ENCODE measurements at places on chromosomes 6 and 20.

DNA sequence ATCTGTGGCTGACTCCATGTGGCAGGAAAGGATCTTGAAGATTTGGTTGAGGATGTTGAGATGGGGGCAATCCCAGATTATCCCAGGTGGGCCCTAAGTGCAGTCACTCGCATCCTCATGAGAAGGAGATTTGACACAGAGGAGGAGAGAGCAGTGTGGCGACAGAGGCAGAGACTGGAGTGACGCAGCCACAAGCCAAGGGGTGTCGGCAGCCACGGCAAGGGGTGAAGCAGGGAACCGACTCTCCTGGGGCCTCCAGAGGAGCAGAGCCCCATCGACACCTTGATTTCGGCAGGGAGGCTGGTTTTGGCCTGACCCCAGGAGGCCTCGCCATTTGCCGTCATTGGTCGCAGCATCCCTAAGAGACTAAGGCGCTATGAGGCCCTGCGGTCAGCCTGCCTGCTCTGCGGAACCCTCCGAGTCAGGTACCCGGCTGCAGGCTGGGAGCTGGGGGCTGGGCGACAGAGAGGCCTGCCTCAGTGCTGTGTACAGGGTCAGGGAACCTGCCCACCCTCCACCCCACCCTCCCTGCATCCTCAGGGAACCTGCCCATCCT is 12.5 kb downstream of the EEF1A2 start:
- DNase-seq, result no peak

DNA sequence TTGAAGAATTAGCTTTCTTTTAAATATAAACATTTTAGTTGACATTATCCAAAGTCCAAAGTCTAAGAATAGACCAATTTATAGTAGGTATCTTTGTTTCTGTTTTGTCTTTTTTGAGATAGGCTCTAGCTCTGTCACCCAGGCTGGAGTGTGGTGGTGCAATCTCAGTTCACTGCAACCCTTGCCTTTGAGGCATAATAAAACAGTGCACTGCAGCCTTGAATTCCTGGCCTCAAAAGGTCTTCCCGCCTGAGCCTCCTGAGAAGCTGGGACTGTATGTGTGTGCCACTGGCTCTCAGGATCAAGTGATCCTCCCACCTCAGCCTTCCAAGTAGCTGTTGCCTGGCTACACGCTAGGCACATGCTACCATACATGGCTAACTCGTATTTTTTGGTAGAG is 135.4 kb downstream of the REV3L start:
- no peak for DNase-seq

GRCh38 chr6:165487950-165488349 is 175.1 kb downstream of the PDE10A start:
- no peak for DNase-seq

GRCh38 chr6:126967296-126968005 is 151.0 kb upstream of the RSPO3 start:
- no peak for DNase-seq

DNA sequence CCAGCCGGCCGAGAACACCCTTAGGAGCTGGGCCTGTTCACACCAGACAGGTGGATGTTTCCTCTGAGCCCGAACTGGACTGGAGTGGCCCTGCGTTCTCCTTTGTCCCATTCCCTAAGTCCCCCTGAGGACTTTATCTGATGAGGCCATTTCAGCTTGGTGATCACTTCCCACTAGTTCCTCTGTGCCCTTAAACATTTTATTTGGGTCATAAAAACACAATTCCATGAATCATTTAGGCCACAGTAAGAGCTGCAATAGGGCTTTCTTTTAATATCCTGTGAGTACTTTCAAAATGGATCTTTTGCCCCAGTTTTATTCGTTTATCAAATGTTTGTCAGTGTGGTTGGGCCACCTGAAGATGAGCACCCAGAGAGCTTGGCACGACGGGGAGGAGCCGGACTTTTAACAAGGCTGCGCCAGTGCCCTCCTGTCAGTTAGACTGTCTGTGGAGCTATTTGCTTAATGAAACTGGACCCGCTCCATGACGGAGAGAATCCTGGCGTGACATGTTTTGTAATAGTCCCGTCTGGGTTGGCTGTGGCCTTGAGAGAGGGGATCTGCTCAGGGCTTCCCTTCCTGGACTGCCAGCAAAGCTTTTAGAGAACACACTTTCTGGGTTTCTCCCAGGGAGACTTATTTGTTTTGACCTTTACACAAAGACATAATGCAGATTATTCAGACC is 53.5 kb downstream of the ZDHHC14 start:
- DNase-seq, result no peak

GRCh38 chr20:39124064-39124463 is 161.9 kb downstream of the DHX35 start:
- DNase-seq, result no peak

GRCh38 chr6:6840831-6841291 is 252.3 kb downstream of the LY86 start:
- DNase-seq, result no peak

DNA sequence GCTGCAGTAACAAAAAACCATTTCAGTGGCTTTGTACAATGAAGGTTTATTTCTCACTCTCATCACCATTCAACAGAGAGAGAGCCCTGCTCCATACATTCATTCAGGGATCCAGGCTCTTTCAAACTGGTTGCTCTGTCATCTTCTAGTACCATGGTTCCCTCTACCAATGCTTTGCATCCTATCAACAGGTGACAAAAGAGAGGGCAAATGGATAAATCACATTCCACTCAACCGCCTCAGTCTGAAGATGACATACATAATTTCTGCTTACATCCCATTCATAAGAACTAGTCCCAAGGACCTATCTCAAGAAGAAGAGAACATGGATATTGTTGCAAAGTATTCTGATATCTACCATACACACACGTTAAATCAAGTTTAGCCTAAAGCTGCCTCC is 51.6 kb downstream of the IYD start:
- DNase-seq, result no peak

DNA sequence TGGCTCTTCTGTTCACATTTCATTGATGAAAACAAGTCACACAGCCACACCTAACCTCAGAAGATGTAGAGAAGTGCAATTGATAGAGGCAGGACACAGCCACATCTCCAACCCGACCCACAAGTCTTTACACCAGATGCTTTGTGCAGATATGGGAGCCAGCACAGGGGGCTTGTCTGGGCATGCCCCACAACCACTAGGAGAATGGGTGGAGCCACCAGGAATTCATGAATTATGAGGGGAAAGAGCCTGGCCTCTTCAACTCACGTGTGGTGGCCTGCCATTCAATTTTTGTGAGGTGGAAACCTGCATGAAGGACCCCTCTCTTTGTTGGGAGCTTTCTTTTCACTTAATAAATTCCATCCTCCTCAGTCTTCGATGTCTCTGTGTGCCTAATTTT is 79.1 kb downstream of the OGFRL1 start:
- DNase-seq, result no peak

GRCh38 chr6:134458857-134459657 is 141.1 kb upstream of the SGK1 start:
- no peak for DNase-seq

DNA sequence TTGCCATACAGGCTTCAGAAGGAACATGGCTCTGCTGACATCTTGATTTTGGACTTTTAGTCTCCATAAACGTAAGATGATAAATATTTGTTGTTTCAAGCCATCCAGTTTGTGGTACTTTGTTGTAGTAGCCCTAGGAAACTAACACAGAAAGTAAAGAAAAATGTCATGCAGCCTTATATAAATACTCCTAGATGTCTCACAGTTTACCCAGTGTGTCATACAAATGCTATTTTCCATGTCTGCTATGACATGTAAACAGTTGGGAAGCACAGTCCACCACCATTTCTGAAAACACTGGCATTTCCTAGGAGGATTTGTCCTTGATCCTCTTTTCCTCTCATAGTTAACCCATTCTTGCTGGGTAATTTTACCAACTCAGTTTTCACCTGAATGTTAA is 30.6 kb upstream of the ME1 start:
- no peak for DNase-seq

DNA sequence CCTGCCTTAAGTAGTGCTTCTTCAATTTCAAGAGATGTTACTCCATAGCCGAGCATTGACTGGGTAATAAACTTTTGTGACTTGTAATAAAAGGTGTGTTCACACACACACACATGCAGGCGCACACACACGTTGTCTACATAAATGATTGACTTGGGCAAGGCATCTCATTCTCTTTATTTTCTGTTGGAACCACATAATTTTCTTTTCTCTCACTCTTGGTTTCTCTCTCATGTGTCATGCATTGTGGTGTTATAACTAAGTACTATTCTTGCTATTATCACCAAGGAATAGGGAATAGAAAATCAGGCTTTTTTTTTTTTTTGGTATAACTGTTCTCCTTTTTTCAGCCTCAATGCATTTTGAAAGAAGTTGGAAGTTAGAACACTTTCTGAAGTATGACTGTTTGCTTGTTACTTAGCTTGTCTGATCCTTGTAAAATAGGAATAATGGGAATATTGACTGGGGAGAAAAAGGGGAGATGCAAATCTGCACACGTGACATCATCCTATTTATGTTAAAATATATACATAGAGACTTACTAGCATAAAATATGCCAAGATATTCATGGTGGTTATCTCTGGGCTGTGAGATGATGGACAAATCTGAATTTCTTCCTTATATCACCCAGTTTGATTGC is 26.1 kb upstream of the CD83 start:
- DNase-seq, result no peak

DNA sequence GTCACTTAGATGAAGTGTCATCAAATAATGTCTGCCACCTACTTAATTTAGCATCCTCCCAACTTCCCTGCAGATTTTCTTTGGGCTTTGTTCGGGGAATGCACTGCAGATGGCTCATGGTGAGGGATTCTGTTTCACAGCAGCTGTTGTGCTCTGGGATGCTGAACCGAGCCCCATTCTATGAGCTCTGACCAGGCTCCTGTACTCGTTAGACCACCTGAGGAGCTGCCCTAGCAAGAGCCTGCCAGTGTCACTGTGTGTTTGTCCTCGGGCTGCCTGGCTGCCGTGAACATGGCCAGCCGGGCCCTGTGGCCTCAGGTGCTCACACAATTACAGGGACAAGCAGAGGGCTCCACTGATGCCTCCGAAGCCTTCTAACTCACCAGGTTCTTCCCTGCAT is 238.8 kb upstream of the ECI2 start:
- DNase-seq, result no peak

- DNase-seq, result no peak
These were observed 64.8 kb downstream of the HCRTR2 start for GRCh38 chr6:55239099-55239498.

DNA sequence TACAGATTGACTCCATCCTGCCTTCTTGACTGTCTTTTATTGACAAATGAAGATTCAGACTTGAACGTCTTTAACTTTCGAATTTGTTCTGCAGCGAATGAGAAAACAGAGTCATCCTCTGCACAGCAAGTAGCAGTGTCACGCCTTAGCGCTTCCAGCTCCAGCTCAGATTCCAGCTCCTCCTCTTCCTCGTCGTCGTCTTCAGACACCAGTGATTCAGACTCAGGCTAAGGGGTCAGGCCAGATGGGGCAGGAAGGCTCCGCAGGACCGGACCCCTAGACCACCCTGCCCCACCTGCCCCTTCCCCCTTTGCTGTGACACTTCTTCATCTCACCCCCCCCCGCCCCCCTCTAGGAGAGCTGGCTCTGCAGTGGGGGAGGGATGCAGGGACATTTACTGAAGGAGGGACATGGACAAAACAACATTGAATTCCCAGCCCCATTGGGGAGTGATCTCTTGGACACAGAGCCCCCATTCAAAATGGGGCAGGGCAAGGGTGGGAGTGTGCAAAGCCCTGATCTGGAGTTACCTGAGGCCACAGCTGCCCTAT is 12.2 kb downstream of the BRD2 start:
- no peak for DNase-seq

DNA sequence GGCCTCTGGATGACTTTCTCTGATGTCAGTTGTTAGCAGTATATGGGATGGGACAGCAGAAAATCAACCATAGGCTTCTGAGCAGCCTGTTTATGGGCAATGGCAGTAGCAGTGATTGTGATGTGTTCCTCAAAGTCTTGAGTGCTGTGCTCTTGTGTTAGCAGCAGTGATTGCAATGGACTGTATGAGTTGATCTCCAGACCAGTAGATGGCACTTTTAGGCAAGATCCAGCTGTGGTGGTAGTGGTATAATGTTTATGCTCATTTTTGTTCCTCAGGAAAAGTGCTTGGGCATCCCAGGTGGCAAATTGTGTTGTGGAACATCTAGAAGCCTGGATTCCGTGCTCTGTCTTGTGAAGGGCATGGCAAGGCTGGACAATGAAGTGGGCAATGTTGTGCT is 181.6 kb upstream of the SYNCRIP start:
- DNase-seq, result no peak

DNA sequence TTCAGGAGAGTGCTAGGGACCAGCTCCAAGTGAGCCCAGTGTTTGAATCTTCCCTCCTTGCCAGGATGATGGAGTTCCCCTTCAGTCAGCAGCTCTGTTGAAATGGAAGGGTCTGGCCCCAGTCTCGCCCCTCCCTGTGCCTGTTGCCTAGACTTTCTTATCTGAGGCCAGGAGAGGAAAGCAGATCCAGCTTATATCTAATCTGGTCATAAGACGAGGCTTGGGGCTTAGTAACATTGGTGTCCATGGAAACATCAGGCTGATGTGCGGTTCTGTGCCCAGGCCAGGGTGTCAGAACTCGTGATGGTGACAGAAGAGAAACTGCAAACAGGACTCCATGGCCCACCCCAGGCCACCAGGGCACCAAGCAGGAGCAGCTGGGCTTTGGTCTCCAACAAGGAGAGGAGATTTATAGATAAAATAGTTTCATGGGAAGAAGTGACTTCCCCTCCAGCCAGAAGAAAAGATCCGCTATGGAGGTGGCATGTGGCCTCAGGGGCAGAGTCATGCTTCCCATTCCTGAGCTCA is 9.8 kb downstream of the MAS1L start:
- DNase-seq, result no peak

DNA sequence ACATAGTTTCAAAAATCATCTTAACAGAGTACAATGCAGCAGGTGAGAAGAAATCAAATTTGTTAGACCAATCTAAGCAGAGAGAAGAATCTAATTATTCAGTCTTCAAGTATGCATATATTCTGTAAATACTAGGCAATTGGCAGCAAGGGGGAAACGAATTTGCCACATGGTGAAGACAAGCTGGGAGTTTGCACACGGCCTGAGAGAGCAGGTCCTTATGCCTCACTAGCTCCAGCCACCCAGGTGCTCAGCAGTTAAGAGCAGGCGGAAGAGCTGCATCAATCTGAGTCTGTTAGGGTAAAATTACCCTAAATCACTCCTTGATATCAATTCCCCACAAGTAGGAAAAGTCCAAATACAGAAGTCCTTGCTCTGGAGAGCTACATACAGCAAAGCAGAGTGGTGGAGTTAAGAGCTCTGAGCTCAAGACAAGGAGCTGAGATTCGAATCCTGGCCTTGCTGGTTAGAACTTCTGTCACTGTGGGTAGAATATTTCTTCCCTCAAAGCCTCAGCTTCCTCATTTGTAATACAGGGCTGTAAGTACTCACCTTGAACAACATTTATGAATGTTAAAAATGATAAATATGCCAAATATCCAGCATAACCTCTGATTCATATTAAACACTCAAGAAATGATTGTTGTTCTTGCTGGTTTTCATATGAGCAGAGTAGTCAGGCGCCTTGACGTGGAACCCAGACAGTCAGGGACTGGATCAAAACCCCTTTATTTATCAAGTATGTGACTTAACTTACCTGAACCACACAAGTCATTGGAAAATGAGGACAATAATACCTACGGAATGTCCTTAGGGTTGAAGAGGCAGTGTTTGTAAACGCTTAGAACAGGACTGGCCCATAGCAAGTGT is 444.2 kb downstream of the CDH26 start:
- DNase-seq, result no peak

Data from stimulated activated CD8-positive, alpha-beta memory T cell treated with anti-CD3 and anti-CD28 coated beads, Interleukin-7, amount 100 ng/mL, for 4 hours (primary cell).